Natural killer cell treated with Interleukin-12 subunit alpha and Interleukin-12 subunit beta and Interleukin-15 and Interleukin-18, amount 100 ng/mL, for 72 hours (primary cell): ENCODE measurements at places on chromosomes 5 and 9.

GRCh38 chr5:180168758-180169157 lies 40.3 kb downstream of the RASGEF1C start:
- DNase-seq: no peak

GRCh38 chr9:123881604-123882003 lies 48.3 kb downstream of the DENND1A start:
- no peak for DNase-seq

- DNase-seq: no peak
These were observed 132.3 kb upstream of the ST8SIA4 start for GRCh38 chr5:101035425-101035824.

- DNase-seq: no peak
These were observed 170.0 kb upstream of the DAPK1 start for GRCh38 chr9:87327575-87328125.

- DNase-seq: no peak
These were observed 24.7 kb upstream of the RASGEF1C start for GRCh38 chr5:180233729-180234128.

DNA sequence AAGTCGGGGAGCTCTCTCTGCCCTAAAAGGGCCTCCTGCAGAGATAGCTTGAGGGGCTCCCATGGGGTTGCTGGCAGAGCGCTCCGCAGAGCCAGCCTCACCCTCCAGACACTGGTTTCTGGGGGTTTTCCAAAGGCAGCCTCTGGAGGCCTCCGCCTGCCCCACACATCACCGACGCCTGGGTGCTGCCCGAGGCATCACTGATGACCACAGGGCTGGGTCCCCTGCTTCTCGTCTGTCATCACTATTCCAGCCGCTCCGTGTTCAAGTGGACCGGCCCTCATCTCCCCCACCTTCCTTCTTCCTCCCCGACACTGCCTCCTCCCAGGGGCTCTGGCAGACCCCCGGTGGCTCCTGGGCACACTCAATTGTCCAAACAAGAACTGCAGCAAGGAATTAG lies 64.1 kb upstream of the IRX4 start:
- no peak for DNase-seq

- DNase-seq: no peak
These were observed 86.1 kb downstream of the NTNG2 start for GRCh38 chr9:132247942-132248341.

DNA sequence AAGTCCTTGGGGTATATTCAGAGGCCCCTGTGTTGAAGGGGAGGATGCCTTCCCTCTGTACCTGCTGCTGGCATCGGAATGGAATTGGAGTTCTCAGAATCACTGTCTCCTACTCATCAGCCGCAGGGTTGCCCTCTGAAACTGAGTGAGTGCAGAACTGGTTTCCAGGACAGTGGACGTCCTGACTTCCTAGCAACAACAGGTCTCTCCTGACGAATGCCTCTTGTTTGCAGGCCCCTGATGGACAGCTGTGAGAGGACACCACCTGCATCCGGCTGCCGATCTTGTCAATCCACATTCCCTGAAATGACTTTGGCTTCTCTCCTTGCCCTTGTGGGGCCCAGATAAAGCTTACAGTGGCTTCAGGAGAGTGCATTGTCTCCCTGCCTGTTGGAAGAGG lies 274.5 kb downstream of the NSG2 start:
- no peak for DNase-seq
